ENCODE measurements at places on chromosomes 3 and 15. TPM values are rescaled to one million over a fixed set of nuclear protein-coding genes. Genes with fewer than 3 reads are reported as not detected.

THAP10 gene
- total RNA-seq, result 7.2 TPM

MAP1A gene
- 0.42 TPM for total RNA-seq

SLC6A11 gene
- total RNA-seq, result 6.7 TPM

DGKG gene
- total RNA-seq, result 0.31 TPM

SCG5 gene
- total RNA-seq, result 14.8 TPM

VWA5B2 gene
- total RNA-seq, result not detected

PP2D1 gene
- total RNA-seq, result not detected

ASB14 gene
- total RNA-seq, result not detected

SMCO1 gene
- total RNA-seq, result not detected

PPM1M gene
- total RNA-seq, result 9.9 TPM

CSPG5 gene
- 0.08 TPM for total RNA-seq

SFMBT1 gene
- 11.9 TPM for total RNA-seq

GPR156 gene
- not detected for total RNA-seq

KIF15 gene
- 12.6 TPM for total RNA-seq

MYO5C gene
- 0.46 TPM for total RNA-seq

PLCD1 gene
- total RNA-seq, result 19.9 TPM

DAPK2 gene
- total RNA-seq, result 1.2 TPM

TRIM59 gene
- 9.7 TPM for total RNA-seq

PAQR5 gene
- total RNA-seq, result 0.11 TPM

CHRM5 gene
- not detected for total RNA-seq

FBXW12 gene
- not detected for total RNA-seq

BBX gene
- total RNA-seq, result 33.0 TPM

GJD2 gene
- not detected for total RNA-seq

RYR3 gene
- not detected for total RNA-seq

ESYT3 gene
- total RNA-seq, result 1.5 TPM

TTLL13 gene
- 0.11 TPM for total RNA-seq

PRR23E gene
- total RNA-seq, result not detected

GRK7 gene
- not detected for total RNA-seq

HRG gene
- not detected for total RNA-seq

STRIT1 gene
- total RNA-seq, result not detected

IQCF5 gene
- not detected for total RNA-seq

KBTBD12 gene
- total RNA-seq, result not detected

FBXO45 gene
- 14.8 TPM for total RNA-seq

GATA2 gene
- total RNA-seq, result not detected

TLR9 gene
- total RNA-seq, result not detected

GP9 gene
- not detected for total RNA-seq

WDR72 gene
- total RNA-seq, result 0.19 TPM
